H1 (cell line): ENCODE measurements at places on chromosomes 4 and X. TPM values are rescaled to one million over a fixed set of nuclear protein-coding genes. Genes with fewer than 3 reads are reported as not detected.

The MBTPS2 gene
- total RNA-seq, result 6.4 and 7.4 TPM in 2 replicates

DNA sequence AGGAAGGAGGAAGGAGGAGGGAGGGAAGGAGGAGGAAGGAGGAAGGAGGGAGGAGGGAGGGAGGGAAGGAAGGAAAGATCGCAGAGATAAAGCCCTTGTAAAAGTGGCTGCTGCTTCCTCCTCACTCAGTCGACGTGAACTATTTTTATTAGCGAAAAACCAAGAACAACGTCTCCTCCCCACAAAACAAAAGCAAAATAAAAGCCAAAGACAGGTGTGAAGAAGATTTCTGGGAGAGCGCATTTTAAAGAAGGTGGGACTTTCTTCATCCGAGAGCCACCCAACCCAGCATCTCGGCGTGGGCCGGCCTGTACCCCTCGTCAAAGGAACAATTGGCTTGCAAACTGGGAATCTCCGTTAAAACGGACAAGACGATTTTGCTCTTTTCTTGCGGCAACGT lies 40.7 kb upstream of the ASMTL start:
- H3K27me3 ChIP-seq, result no peaks in the 10 kb centered on the region
- no peaks in the 10 kb centered on the region for H3K36me3 ChIP-seq
- no peak overlapping the region for H3K27ac ChIP-seq
- no peak for DNase-seq
- H3K4me1 ChIP-seq, result peaks cover 7% of the 10 kb centered on the region

The ASB9 gene
- 0.54 TPM in 1 of 2 replicates, not detected in the other for total RNA-seq

DNA sequence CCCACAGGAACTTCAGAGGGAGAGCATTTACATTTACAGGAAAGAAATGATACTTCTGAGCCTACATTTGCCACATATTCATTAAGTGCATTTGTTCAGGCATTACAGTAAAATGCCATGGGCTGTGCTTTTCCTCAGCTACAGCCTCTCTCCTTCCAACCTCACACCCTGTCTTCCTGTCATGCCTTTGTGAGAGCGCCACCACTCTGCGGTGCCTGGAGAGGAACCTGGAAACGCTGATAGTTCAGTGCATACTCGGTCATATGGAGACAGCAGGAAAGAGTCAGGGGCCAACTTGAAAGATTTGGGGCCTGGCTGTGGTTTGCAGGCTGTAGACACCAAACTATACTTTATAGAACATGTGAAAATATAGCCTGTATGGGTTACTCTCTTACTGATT lies 40.5 kb downstream of the NFKB1 start:
- no peak overlapping the region for H3K27ac ChIP-seq
- H3K27me3 ChIP-seq, result no peaks in the 10 kb centered on the region
- H3K36me3 ChIP-seq, result no peaks in the 10 kb centered on the region
- H3K4me3 ChIP-seq, result no peak overlapping the region

The NWD2 gene
- total RNA-seq, result not detected in 2 replicates

DNA sequence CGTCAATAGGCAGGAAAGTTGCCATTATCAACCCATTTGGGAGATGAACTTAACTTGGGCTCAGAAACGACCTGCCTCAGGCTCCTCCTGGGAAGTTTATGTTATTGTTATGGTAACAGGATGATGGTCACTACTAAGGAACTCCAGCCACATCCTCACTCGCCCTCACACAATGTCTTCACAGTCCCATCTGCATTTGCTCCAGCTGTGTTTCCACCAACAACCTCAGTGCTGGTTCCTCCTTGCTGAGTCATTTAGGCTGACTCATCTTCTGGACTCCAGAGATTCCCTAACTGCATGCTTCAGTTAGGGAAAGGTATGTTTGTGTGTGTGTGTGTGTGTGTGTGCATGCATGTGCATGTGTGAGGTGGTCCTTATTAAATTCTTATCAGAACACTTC lies 293.4 kb upstream of the BOD1L1 start:
- no peaks in the 10 kb centered on the region for H3K36me3 ChIP-seq
- H3K4me3 ChIP-seq, result no peak overlapping the region
- no peak overlapping the region for H3K27ac ChIP-seq
- DNase-seq, result peak; percentile 54
- H3K4me1 ChIP-seq, result peaks cover 4% of the 10 kb centered on the region; the same call in 1 of the 2 replicates

The ARSJ gene
- 5.8 and 6.3 TPM in 2 replicates for total RNA-seq

GRCh38 chrX:14420841-14421240 lies 108.5 kb upstream of the GLRA2 start:
- H3K27me3 ChIP-seq, result no peaks in the 10 kb centered on the region
- H3K4me1 ChIP-seq, result no peaks in the 10 kb centered on the region
- H3K27ac ChIP-seq, result no peak overlapping the region
- no peak for DNase-seq

- no peak for DNase-seq
- no peak overlapping the region for H3K4me3 ChIP-seq
- H3K27ac ChIP-seq, result no peak overlapping the region
Measured at GRCh38 chr4:133711817-133712216, 489.8 kb downstream of the PABPC4L start.

The DUSP9 gene
- total RNA-seq, result 0.63 and 1.1 TPM in 2 replicates

DNA sequence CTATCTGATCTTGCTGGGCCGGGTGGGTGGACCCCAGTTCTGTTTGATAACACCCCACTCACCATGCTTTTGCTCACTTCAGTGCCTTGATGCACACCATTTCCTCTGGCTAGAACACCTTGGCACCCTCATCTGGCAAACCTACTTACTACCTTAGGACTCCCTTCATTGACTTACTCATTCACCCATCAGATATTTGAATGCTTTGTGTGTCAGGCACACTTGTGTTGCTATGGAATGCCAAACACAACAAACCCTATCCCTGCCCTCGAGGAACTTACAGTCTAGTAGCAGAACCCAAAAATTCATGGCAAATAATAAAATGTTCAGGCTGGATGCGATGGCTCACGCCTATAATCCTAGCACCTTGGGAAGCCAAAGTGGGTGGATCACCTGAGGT lies 13.9 kb downstream of the CCNG2 start:
- no peak for DNase-seq
- peaks cover 15% of the 10 kb centered on the region for H3K27me3 ChIP-seq
- peaks cover 2% of the 10 kb centered on the region; the same call in 1 of the 2 replicates for H3K36me3 ChIP-seq
- H3K4me1 ChIP-seq, result no peaks in the 10 kb centered on the region; the same call in 1 of the 2 replicates
- no peak overlapping the region for H3K4me3 ChIP-seq

The RAI2 gene
- total RNA-seq, result 1.6 and 2.0 TPM in 2 replicates

DNA sequence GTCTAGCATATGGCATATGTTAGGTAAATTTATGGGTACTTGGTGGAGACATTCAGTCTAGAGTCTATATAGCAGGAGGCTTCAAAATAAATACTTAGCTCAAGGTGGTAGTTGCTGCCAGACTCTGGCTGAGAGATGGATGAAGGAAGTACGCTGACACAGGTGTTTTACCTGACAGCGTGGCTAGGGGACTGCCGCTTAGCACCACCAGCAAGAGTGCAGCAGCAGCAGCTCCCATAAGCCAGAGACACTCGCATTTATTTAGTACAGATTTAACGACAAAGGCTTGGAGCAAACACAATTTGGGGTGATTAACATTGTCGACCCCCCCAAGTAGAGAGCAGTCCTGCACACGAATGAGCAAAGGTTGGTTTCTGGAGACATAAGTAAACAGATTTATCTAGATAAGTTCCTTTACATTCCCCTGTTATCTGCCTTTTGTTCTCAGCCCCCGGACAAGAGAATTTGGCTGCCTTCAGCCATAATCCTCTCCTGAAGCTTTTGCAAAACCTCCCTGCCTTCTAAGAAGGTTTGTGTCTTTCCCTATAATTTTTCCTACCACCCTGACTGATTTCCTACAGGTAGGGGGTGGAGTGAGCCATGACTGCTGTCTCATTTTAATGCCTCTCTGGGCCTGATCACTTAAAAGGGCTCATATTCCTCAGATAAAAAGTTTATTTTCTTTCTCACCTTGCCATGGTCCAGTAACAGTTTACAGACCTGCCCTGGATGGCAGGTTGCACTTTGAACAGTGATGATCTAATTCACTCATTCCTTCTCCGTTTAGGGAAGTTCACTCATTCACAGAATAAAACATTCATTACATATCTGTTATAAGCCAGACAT lies 64.6 kb downstream of the RHOH start:
- no peak overlapping the region for H3K4me3 ChIP-seq
- H3K27me3 ChIP-seq, result no peaks in the 10 kb centered on the region
- DNase-seq, result no peak

GRCh38 chrX:46547857-46548256 lies 2.6 kb upstream of the ZNF674 start:
- H3K4me1 ChIP-seq, result peaks cover 3% of the 10 kb centered on the region
- no peak overlapping the region for H3K4me3 ChIP-seq
- H3K36me3 ChIP-seq, result peaks cover 24% of the 10 kb centered on the region; the same call in 1 of the 2 replicates
- no peak overlapping the region for H3K27ac ChIP-seq

DNA sequence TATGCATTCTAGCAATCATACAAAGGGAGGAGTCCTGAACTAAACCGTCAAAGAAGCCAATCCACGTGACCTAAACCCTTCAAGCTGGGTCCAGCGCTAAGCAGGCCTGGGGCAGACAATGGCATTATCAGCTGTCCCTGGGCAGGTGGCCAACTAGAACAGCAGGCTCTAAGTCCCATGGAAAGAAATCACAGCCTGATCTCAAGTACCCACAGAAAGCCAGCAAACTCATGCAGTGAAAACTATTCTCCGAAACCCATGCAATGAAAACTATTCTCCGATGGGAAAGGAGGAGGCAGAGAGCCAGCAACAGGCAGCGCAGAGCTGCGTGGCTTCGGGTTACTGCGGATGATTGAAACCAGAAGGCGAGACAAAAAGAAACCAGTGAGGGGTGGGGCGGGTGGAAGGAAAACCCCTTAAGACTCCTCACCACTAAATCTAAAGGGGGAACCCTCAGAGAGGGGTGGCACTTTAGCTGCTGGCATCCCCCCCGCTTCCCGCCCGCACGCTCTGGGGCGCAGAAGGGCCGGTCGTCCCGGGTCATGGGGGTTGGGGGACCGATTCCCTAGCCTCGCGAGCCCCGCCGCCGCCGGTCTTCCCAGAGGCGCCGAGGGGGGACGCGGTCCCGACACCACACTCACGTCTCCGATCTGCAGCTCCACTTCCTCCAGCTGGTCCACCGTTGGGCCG lies 567 bp downstream of the C4orf46 start:
- peak overlapping the region; percentile 73 for H3K4me3 ChIP-seq
- H3K36me3 ChIP-seq, result no peaks in the 10 kb centered on the region
- H3K27ac ChIP-seq, result peak overlapping the region; percentile 70; the same call in 1 of the 2 replicates
- H3K27me3 ChIP-seq, result no peaks in the 10 kb centered on the region
- H3K4me1 ChIP-seq, result 0 out of 2 replicates have a peak, but pooled peaks cover 2% of the 10 kb centered on the region
- peak; percentile 56 for DNase-seq

DNA sequence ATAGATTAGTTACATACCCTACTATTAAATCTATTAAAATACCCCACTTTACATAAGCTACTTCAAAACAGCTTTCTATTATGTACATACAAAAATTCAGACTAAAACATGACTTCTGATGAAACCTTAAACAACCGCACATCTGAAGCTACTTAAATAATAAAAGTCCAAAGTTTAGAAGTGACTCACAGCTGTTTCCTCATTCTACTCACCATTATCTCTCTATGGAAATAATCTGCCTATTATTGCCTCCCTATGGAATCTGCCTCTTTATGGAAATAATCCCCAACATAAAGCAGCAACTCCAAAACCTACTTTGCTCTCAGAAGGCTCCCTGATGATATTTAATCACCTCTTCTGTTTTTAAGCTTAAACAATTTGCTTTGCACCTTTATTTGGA lies 15.7 kb upstream of the BANK1 start:
- H3K4me1 ChIP-seq, result no peaks in the 10 kb centered on the region
- H3K27me3 ChIP-seq, result no peaks in the 10 kb centered on the region
- DNase-seq, result no peak

- no peak overlapping the region for H3K4me3 ChIP-seq
- no peak overlapping the region for H3K27ac ChIP-seq
- H3K36me3 ChIP-seq, result no peaks in the 10 kb centered on the region
- no peaks in the 10 kb centered on the region for H3K27me3 ChIP-seq
- no peaks in the 10 kb centered on the region for H3K4me1 ChIP-seq
- DNase-seq, result no peak
Measured at GRCh38 chr4:90254357-90254756, 127.2 kb downstream of the CCSER1 start.

GRCh38 chrX:17374619-17375366 lies at the start of gene NHS:
TSS of gene NHS (plus strand) at chrX:17375200. CDS start at chrX:17375758, 558 bp downstream.
- H3K4me3 ChIP-seq, result peak within 1 kb of the TSS; percentile 45
- no peaks in the 10 kb centered on the region; the same call in 1 of the 2 replicates for H3K4me1 ChIP-seq
- H3K36me3 ChIP-seq, result no peaks in the 10 kb centered on the region
- no peak within 1 kb of the TSS for H3K27ac ChIP-seq
- H3K27me3 ChIP-seq, result peaks cover 21% of the 10 kb centered on the region

DNA sequence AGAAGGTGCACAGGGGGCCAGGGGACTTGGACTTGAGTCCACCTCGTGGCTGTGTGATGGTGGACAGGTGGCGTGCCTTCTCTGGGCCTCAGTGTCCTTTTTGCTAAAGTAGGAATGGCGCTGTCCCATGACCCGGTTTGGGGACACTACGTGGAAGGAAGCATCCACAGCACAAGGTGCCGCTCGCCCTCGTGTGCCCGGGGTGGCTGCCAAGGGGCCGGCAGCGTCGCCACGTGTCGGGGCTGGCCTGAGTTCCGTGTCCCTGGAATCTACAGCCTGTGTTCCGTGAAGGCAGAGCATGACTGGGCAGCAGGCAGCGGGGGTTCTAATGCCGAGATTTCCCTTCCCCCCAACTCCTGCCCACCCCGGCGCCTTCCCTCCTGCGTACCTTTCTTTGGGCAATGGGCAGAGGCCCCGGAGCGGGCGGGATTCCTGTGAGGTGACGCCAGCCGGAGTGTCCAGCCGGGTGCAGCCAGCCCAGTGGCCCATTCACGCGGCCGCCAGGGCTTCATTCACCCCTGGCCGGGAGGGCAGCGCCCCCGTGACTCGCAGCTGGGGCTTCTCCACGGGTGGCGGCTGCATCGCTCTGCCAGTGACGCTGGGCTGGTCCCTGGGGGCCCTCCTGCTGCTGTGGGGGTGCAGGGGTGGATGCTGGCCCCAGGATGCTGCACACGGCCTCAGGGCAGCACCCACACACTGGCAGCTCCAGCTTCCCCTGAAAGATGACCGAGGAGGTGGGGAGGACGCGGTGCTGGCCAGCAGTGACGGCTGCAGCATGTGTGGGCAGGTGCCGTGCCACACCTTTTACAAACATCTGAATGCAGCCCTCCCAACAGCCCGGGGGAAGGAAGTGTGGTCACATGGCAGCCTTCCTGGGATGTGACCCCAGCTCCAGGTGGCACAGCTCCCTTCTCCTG lies 21.2 kb downstream of the DOK7 start:
- DNase-seq, result no peak
- no peaks in the 10 kb centered on the region for H3K36me3 ChIP-seq
- H3K27ac ChIP-seq, result no peak overlapping the region
- peaks cover 37% of the 10 kb centered on the region for H3K4me1 ChIP-seq

The C4orf33 gene
- total RNA-seq, result 3.8 and 6.0 TPM in 2 replicates

The CFAP97 gene
- 35.6 and 40.4 TPM in 2 replicates for total RNA-seq

GRCh38 chr4:68278029-68278428 lies 32.5 kb upstream of the TMPRSS11B start:
- no peak for DNase-seq
- no peaks in the 10 kb centered on the region for H3K36me3 ChIP-seq
- H3K4me3 ChIP-seq, result no peak overlapping the region
- H3K27me3 ChIP-seq, result no peaks in the 10 kb centered on the region

The OPHN1 gene
- 2.5 and 3.5 TPM in 2 replicates for total RNA-seq

The TMEM144 gene
- 1.6 and 2.6 TPM in 2 replicates for total RNA-seq

The PFKFB1 gene
- total RNA-seq, result 0.30 and 0.46 TPM in 2 replicates

GRCh38 chr4:122604146-122604545 lies 16.7 kb downstream of the IL21 start:
- H3K27me3 ChIP-seq, result no peaks in the 10 kb centered on the region
- H3K36me3 ChIP-seq, result no peaks in the 10 kb centered on the region
- no peak overlapping the region for H3K27ac ChIP-seq
- no peak for DNase-seq
- H3K4me1 ChIP-seq, result peaks cover 13% of the 10 kb centered on the region
- H3K4me3 ChIP-seq, result no peak overlapping the region

- H3K36me3 ChIP-seq, result no peaks in the 10 kb centered on the region
- no peak for DNase-seq
- H3K4me1 ChIP-seq, result no peaks in the 10 kb centered on the region
- H3K4me3 ChIP-seq, result no peak overlapping the region
Measured at GRCh38 chr4:47391256-47391655, 72.2 kb downstream of the COMMD8 start.
